Breast epithelium (tissue), 4 donors: ENCODE measurements at places on chromosomes 2 and 18.

- peak; percentile 28 for DNase-seq
These were observed 222.2 kb downstream of the C1D start for GRCh38 chr2:67840460-67841068.

- no peak for DNase-seq
These were observed 98.7 kb upstream of the SLC66A3 start for GRCh38 chr2:11056614-11057013.

DNA sequence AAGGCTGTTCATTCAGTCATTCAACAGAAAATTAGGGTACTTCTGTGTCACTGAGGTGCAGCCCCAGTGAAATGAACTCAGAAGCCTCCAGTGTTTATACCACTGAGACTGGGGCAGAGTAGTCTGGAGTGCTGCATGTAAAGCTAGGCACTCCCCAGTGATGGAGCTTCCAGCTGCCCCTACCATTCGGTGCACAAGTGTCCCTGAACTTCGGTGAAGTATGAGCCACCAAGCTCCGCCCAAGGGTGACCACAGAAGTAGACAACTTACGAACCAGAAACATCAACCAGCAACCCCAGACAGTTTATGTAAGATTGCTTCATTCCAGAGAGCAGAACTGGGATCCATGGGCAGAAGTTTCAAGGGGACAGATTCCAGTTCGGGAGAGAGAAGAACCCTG lies 70.6 kb upstream of the FOSL2 start:
- DNase-seq: no peak

GRCh38 chr2:42706836-42707235 lies 57.1 kb downstream of the OXER1 start:
- DNase-seq: no peak
